ENCODE measurements at places on chromosomes 6 and 20.

DNA sequence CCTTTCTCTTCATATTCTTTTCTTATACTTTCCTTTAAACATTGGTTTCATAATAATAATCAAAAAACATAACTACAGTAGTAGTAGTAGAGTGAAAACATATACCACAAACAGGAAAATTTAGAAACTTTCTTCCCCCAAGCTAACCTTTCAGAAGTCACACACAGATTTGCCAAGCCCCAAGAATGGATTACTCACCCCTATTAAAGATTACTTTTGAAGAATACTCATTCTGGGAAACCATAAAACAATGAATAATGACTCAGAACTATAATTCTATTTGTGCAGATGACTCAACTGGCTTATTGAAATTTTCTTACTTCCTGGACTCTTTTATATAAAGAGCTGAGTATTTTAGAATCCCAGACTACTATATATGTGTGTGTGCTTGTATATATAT lies 119.4 kb upstream of the GJE1 start:
- no peak for DNase-seq

- DNase-seq: no peak
These were observed 88.2 kb upstream of the ATXN1 start for GRCh38 chr6:16849280-16849987.

DNA sequence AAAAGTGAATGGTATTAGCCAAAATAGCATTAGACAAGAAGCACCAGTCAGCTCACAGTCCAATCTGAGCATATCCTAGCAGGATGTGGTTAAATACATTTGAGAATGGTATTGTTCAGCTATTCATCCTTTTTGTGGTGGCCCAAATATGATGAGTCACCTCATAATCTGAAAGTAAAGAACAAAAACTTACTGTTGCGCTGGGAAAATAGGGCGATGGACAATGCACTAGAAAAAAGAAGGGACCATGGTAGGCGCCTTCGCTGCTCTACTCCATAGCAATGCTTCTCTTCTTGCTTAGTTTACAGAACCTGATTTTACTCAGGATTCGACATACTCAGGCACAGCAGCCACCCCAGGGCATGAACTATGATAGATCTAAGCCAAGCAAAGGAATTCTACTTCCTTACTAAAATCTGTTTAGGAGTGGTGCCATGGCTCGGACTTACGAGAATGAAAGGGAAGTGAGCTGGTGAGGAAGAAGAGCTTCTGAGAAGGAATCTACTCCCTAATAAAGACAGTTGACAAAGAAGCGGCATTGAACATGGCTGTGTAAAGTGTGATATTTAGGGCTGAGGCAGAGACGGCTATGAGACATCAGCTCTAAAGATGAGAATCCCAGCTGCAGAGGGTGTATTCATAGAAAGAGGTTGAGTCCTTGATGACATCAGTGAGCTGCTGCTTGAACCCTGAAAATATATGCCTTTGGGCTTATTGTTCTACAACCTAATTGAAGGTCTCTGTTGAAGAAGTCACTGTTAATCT lies 16.6 kb upstream of the FBXO9 start:
- DNase-seq: no peak

DNA sequence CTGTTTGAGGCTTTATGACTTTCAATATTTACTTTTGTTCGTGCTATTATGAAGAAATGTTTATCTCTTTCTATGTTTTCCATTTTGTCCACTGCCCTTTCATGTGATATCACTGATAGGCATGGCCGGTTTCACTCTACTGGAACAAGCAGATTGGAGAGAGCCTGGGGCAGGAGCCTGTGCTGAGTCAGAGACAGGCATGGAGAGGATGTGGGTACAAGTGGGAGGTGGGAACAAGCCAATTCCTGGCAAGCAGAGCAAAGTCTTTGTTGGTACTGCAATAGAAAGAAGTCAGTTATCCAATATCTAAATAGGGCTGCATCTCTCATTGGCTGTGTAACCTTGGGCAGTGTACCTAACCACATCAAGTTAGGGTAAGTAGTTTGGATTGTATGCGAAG lies 545.6 kb upstream of the MAP3K7 start:
- no peak for DNase-seq

DNA sequence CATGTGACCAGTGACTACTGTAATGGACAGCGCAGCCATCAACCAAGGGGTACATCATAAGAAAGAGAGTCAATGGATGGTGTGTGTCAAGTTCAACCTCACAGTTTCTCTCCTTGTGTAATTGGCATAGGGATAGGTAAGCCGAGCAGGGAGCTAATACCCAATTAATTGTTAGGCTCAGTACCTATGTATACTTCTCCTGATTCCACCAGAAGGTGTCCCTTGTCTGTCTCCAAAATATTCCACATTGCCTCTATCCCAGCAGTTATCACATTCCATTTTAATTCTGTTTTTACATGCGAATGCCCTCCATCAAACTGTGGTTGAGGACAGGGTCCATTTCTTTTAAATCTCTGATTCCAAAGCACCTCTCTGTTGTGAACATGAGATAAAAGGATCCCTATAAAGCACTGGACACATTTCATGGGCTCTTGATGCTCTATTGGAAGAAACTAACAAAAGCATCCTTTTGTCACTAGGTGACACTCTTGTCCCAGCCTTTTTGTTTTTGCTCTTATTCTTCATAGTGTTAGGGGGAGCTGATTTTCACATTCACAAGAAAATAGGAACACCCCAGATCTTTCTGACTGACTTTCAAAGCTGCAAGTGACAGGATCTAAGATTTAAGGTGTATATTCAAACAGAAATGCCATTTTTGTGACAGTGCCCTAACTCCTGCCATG lies 38.9 kb downstream of the FBXO9 start:
- no peak for DNase-seq
